ENCODE measurements at places on chromosomes 3 and 15. TPM values are rescaled to one million over a fixed set of nuclear protein-coding genes. Genes with fewer than 3 reads are reported as not detected.

The FGD5 gene
- total RNA-seq = not detected

The GAP43 gene
- total RNA-seq = not detected

The RAB7A gene
- 218 TPM for total RNA-seq

The FMN1 gene
- 2.2 TPM for total RNA-seq

The TRAT1 gene
- 1.6 TPM for total RNA-seq

The BDH1 gene
- 17.4 TPM for total RNA-seq

The ARL8B gene
- total RNA-seq = 52.7 TPM

The GOLGA8S gene
- total RNA-seq = 2.8 TPM

The SCG3 gene
- not detected for total RNA-seq

All from natural killer cell (primary cell).